ENCODE measurements at places on chromosomes 3 and 15. TPM values are rescaled to one million over a fixed set of nuclear protein-coding genes. Genes with fewer than 3 reads are reported as not detected.

GHRL gene
- 0.53 TPM for total RNA-seq

GOLGA8J gene
- 0.31 TPM for total RNA-seq

DNA sequence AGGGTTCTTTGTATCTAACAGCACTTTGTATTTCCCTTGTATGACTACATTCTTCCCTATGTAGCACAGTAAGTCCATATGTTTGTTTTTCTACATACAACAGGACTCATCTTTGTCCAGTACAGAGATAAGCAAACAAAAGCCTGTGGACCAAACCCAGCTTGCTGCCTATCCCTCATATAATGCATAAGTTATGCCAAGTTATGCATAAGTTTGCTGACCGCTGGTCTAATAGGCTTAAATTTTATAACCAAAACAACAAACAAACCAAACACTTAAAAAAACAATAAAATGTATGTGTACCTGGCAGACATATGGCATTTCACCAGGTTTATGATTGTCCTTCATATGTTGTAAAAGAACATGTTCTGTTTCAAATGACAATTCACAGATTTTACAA, 56.0 kb downstream of the ZNF280D start:
- no peak for DNase-seq
- H3K4me3 ChIP-seq, result no peak overlapping the region
- H3K27ac ChIP-seq, result no peak overlapping the region
- H3K36me3 ChIP-seq, result peaks cover 30% of the 10 kb centered on the region
- no peaks in the 10 kb centered on the region for H3K27me3 ChIP-seq

- no peak overlapping the region for H3K4me3 ChIP-seq
- H3K36me3 ChIP-seq, result peaks cover 52% of the 10 kb centered on the region
- no peak for DNase-seq
- no peaks in the 10 kb centered on the region for H3K27me3 ChIP-seq
- peaks cover 21% of the 10 kb centered on the region for H3K4me1 ChIP-seq
- no peak overlapping the region for H3K27ac ChIP-seq
Observed at GRCh38 chr3:152428577-152428976, 159.8 kb downstream of the MBNL1 start.

Data from activated naive CD8-positive, alpha-beta T cell treated with anti-CD3 and anti-CD28 coated beads, Interleukin-2, amount 10 ng/mL, durations not matched to agents 7 days and 5 days (primary cell).